ENCODE measurements at places on chromosomes 12 and 14.

- no peak for DNase-seq
These were observed 892.9 kb upstream of the USP15 start for GRCh38 chr12:61367281-61367785.

- no peak for DNase-seq
These were observed 222.9 kb upstream of the MYL2 start for GRCh38 chr12:111143271-111143670.

- no peak for DNase-seq
These were observed 75.6 kb upstream of the FRMD6 start for GRCh38 chr14:51576117-51576430.

- DNase-seq: no peak
These were observed 50.4 kb upstream of the LRTM2 start for GRCh38 chr12:1769809-1770494.

DNA sequence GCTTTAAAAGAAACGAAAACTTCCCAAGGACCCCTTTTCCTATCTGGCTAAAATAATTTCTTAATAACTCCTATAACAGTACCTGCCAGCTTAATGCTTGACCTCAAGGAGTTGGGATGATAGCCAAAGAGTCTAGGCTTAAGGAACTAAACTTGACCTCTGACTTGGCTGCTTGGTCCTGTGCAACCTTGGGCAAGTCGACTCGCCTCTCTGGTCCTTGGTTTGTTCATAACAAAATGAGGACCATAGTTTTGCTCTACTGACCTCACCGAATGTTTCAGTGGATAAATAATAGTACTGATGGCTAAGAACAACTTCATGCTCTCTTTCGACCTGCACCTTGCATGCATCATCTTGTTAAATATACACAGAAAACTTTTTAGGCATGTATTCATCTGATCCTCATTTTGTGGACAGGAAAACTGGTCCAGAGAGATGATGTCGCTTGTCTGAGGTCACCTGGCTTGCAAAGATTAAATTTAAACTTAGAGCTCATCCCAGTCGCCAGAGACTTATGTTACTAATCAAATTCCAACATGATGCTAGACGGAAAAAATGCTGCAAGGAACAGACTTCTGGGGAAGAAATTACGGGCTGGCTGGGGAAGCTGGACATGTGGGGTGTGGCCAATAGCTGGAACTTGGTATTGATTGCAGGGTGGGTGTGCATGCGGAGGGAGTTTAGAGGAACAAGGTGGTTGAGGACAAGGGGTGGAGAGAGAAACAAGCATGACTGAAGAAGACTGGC lies 38.0 kb upstream of the WSCD2 start:
- no peak for DNase-seq
